IPS DF 19.7 (cell line): ENCODE measurements at places on chromosomes 3 and 15.

DNA sequence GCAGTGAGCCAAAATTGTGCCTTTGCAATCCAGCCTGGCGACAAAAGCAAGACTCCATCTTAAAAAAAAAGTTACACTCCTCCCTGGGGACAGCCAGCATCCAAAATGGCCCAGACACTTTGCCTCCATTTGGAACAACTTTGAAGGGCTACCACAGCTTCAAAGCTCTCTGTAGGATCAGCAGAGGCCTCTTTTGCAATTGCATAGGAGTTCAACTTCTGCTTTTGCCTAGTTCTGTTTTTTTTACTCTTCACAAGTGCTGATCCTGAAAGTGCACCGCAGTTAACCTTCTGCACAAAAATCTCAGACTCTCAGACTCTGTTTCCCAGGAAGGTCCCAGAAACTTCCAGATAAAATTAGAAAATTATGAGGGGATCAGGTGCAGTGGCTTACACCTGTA, 25.2 kb upstream of the SLC4A7 start:
- no peak for DNase-seq

DNA sequence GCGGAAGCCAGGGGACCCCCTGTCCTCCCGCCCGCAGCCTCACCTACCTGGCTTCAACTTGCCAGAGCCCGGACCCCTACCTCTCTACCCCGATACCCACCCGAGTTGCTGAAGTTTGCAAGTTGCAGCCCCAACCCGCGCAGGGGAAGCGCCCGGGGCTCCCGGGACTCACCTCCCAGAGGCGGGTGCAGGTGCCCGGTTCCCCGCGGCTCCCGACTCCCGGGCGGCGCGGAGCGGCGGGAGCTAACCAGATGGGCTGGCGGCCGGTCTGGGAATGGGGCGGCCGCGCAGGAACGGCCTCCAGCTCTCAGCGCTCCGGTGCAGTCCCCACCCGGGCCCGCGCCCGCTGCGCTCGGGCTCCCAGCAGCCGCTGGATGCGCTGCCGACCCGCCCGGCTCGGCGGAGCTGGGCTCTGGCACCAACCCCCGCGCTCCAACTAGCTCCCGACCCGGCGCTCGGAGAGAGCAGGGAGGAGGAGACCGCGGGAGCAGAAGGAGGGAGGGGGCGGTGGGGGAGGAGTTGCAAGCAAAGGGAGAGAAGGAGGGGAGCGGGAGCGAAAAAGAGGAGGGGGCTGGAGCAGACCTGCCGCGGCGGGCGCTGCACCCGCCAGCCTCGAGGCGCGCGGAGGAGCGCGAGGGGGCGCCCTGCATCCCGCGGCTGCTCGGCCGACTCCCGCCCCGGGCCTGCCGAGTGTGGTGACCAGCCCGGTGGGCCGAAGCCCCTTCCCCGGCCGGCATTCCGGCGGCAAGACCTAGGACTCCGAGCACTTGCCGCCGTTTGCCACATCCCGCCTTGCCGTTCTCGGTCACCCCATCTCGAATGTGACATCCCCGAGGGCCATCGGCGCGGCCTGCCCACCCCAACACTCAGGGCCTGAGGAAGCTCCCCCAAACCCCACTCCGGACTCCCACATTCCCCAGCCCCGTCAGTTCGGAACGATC, at the start of gene SEMA5B:
Gene SEMA5B (minus strand): TSS at position 472 of the 941 bp plus-strand sequence. CDS start 66,500 bp downstream, outside the sequence.
- DNase-seq = peak; percentile 72

DNA sequence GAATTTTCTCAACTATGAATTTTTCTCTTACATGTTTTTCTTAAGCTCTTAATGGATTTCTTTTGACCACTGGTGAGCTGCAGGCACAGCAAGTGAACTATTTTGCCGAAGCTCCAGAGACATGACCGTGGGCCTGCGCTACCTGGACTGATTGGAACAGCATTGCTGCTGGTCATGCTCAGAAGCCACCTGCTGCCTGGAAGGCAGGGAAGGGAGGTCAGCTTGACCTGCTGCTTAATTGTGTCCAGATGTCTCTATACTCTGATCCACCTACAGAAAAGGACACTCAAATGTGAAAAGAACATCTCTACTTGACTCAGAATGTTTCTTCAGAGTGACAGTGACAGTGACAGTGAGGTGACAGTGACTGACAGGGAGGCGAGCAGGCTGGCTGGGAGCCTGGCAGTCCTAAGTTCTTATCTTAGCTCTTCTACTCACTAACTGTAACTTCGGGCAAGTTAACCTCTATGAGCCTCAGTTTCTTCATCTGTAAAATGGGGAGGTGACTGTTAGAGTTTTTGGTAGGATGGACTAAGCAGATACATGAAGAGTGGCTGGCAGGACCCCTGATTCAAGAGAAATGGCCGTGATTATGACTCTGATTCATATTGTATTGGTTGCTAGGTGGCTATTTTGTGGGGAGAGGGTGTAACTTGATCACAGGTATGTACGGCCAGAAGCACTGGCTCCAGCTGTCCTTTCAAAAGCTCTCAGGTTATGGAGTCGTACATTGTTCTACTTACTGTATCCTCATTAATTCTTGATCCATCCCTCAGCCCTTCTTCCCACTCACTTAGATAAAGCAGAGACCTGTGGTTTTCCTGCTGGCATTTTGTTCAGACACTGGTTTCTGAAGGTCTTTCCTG, 54.8 kb upstream of the DLG1 start:
- DNase-seq = no peak

GRCh38 chr3:195757438-195757770, 36.6 kb downstream of the MUC20 start:
- no peak for DNase-seq

DNA sequence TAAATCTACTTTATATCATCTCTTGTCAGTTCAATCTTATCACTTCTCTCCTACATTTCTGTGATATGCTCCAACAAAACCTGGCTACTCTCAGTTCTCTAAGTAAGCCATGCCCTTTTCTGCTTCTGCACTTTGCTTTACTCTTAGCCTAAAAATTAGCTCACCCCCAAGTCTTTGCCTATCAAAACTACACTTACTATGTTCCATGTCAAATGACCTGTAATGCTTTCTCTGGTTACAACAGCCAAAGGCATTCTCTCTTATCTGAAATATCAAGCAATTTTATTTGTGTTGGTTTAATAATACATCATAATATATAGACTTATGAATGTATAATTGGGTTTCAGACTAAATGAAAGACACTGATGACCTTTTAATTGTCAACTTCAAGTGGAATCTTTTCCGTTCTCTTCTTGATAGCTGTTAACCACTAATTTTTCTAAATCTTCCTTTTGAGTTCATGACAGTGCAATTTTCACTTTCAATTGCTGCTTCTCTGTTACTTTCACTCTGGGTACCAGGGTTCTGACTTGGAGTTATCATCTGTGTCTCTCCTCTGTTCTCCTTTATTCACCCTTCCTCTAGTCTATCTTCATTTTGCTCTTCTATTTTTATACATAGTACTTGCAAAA, 619.0 kb upstream of the GOLIM4 start:
- DNase-seq = no peak

GRCh38 chr15:90915216-90915807, 12.2 kb downstream of the MAN2A2 start:
- DNase-seq = no peak

GRCh38 chr3:55089211-55089610, 161.4 kb upstream of the LRTM1 start:
- DNase-seq = no peak

- no peak for DNase-seq
These were observed 368.7 kb upstream of the ARHGEF26 start for GRCh38 chr3:153752405-153753027.

GRCh38 chr3:77038468-77038929, 1.4 kb upstream of the ROBO2 start:
- peak; percentile 71 for DNase-seq

GRCh38 chr15:84748274-84749110, at the start of gene ZNF592:
Gene ZNF592, plus strand, starts transcription at chr15:84748592. Its CDS starts 34,084 bp downstream, at chr15:84782676.
- DNase-seq = no peak

- no peak for DNase-seq
These were observed 54.6 kb downstream of the TM4SF4 start for GRCh38 chr3:149529099-149529498.

DNA sequence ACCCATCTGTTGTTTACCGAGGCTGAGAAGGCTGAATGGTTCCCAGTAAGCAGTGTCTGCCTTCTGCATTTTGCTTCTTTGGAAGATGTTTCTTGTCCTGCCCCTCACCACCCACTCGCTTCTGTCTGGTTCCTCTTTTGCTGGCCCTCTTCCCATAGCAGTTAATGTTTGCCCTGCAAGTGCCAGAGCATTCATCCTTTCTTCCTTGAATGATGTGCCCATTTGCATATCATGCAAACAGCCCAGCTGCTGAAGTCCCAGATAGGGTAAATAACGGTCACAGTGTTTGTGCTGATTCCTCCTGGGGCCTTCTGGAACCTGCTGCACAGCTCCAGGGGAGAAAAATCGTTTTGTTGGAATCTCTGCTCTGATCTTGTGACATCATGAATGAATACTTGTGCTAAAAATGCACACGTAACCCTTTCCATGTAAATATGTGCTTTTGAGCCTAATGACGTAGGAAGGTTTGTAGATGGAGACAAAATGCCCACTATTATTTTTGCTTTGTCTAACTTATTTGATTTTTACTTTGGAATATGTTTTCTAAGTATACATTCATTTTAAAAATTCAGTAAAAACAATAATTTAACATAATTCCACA, 381.0 kb downstream of the SOX2 start:
- DNase-seq = no peak

DNA sequence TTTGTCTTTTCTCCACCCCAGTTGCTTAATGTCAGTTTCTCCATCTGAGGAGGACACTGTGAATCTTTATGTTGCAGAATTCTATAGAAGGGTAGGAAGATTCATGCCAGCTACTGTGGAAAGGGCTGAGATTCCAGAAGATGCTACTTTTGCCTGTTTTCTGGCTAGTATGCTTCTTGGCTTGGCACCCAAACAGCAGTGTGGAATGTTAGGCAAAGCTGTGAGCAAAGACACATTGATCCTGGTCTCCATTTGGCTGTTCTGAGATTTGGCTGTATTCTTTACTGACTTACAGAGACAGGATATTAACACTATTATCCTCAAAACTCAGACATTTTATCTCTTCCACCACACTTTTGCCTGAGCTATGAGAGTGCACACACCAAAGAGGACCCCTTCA, 39.3 kb downstream of the PDHB start:
- no peak for DNase-seq

DNA sequence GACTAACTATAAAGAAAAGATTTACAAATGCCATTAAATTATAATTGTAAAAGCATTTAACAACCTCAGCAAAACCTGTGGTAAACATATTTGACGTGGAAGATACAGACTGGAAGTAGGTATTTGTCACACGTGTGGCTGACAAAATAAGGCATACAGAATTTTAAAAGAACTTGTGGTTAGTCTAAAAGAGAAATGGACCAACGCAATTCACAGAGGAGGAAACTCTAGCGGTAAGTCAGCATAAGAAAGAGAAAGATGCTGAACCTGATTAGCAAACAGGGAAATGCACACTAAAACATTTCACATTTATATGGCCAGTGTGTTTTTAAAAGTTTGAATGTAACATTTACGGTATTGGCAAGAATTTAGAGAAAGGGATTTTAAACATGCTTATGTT, 35.3 kb downstream of the KCNH8 start:
- no peak for DNase-seq

DNA sequence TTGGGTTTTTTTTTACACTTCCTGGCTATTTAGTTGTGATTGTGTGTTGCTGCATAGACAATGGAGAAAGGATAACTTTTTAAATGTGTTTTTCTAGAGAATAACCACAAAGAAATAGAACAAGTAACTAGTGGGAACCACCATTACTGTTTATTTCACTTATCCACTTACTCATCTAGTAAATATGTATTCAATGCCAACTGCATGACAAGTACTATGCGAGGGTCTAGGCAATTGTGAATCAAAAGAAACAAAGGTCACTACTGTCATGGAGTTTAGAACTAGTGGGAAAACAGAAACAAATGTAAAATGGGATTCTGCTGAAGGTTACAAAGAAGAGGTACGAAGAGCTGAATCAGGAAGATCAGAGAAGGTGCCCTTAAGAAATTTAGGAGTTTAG, 600.9 kb upstream of the ROBO2 start:
- no peak for DNase-seq

GRCh38 chr15:62639432-62639831, 403.1 kb upstream of the TPM1 start:
- no peak for DNase-seq

DNA sequence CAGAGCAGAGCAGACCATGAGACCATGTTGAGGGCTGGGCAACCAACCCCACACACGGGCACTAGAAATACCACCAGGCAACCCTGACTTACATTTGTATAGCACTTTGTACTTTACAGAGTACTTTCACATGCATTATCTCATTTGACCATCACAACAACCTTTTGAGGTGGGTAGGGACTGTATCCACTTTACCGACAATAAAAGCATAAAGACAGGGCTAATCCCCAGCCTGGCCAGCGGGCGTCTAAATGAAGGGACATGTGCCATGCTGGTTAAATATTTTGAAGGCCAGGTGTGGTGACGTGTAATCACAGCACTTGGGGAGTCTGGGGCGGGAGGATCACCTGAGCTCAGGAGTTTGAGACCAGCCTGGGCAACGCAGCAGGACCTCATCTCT, 23.6 kb downstream of the RASGRP1 start:
- no peak for DNase-seq

GRCh38 chr3:29534006-29534405, 253.1 kb downstream of the RBMS3 start:
- DNase-seq = no peak

DNA sequence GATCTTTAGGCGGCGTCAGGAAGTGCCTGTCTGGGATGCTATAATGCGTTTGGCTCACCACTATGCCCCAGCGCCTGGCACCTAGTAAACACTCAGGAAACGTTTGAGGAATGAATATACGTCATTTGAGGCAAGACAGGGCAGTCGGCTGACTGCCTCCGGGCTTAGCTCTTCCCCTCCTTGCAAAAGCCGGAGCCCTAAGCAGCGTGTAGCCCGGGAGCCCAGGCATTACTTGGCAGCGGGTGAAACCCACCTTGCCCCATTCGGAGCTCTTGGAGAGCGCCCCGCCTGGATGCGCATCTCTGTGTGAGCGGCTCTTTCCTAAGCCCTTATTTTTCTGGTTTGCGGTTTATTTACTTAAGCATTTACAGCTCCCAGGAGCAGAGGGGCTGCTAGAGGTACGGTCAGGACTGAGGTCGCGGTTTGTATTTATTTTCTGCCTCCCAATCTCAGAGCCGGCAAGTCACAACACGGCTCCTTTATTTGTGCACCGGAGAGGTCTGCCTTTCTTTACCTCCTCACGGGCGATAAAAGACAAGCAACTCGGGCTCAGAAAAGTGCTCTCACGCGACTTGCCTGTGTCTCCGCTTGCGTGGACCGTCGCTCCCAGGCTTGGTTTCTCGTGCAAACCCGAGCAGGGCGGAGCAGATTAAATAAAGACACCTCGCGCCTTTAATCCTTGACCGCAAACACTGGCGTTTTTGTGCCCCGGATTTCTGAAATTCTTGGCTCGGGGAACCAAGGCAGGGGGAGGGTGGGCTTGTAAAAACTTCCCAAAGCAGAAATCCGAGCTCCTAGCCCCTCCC, 737 bp upstream of the ITPR1 start:
- no peak for DNase-seq

GRCh38 chr3:152865668-152866245, 30.8 kb downstream of the P2RY1 start:
- DNase-seq = no peak
